ENCODE measurements at places on chromosomes 2 and 18.

DNA sequence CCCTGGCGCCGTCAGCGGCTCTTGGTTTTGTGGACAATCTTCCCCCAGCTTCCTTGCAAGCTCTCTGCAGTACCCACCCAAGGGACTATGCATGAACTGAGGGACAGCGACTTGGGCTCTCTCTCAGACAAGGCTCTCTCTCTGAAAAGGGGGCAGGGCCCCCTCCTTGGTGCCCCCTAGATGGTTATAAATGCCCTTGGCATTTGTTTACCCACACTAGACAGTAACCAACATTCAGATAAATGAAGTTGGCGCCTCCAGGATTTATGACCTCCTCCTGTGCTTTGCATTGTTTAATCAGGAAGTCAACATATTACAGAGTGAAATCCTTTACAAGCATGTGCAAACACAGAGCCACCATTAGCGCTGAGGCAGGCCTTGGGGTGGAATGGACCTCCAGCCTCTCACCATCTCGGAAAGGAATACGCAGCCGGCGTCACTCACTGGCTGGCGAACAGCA, 547.4 kb upstream of the ID2 start:
- no peak for DNase-seq

- DNase-seq, result no peak
These were observed 180.0 kb downstream of the NAPG start for GRCh38 chr18:10705786-10706185.

GRCh38 chr2:60710707-60711106, 45.4 kb upstream of the PAPOLG start:
- DNase-seq, result no peak

- DNase-seq, result no peak
These were observed 120.4 kb downstream of the ACKR3 start for GRCh38 chr2:236689981-236690380.

DNA sequence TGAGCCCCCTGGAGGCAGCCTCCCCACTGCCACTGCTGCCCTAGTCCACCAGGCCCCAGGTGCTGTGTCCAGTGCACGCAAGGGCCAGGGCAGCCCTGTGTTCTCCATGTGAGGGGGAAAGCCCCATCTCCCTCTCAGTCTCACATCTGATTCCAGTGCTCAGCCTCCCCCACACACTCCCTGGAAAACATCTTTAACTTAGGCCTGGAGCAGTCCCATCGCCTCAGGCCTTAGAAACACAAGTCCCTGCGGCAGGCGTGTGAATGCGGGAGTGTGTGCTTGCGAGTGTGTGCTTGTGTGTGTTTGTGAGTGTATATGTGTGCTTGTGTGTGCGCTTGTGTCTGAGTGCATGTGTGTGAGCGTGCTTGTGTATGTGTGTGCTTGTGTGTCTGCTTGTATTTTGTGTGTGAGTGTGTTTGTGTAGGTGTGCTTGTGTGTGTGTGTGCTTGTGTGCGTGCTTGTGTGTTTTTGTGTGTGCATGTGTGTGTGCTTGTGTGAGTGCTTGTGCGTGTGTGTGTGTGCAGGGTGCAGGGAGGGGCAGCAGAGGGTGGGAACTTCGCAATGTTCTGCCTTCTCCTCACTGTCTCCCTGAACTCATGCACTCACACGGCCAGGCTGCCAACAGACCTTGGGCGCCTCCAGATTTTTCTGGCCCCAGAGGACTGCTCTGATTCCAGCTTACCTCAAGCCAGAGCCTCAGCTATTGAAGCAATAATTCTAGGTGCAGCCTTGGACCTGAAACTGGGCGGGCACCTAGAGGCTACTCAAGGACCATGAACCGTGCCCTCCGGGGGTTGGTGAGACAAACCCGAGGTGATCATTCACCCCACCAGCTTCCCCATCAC, 139.6 kb downstream of the CABLES1 start:
- no peak for DNase-seq

DNA sequence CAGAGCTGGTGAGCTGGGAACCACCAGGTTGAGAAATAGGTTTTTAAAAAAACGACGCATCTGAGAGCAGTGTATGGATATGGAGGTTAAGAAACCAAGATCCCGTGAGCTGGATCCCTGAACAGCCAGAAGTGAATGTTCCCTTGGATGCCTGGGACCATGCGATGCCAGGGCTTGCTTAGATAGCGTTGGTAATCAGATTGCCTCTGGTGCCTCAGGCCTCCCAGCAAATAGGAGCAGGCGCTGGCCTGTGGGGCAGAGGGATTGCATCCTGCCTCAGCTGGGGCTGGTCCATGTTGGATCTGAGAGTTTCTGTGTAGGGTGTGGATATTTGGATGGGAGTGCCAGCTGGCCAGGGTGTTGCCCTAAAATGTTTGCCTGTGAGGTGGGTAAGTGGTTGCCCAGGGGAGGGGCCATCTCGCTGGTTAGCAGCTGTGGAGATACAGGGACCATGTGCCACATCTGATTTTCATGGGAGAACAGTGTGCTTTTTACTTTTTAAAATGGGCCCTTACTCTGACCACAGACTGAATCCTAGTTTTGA, 80.8 kb upstream of the MCFD2 start:
- DNase-seq, result no peak

DNA sequence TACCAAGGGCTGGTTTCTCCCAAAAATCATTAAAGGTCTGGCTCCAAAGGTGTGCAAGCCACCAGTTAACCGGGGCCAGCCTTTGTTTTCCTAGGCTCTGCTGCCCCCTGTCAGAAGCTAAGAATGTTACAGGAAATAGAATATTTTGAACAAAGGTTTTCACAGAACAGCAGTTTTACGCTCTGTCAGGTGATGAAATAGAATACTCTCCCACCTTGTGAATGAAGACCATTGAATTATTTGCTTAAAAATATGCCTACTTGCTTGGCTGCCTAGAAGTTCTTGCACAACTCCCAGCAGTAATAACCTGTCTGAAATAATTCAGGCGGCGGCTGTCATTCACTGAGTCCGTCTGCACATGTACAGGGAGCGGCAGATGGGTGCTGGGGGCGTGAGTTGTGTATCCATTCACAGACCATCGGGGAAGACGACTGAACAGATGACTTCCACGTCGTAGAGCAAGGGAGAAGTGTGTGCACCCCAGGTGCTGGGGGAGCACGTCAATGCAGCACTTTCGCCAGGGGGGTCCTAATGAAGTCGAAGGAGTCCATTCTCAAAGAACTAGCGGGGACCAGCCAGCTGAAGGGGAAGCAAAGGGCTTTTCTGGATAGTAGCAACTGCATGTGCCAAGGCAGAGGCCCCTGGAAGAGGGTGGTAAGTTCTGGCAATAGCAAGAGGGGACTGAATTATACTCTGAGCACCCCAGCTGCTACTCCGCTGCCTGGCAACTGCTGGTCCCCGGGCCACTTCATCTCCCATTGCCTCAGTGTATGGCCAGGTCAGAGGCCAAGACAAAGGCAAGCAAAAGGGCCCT, 56.1 kb downstream of the SF3B1 start:
- DNase-seq, result no peak

DNA sequence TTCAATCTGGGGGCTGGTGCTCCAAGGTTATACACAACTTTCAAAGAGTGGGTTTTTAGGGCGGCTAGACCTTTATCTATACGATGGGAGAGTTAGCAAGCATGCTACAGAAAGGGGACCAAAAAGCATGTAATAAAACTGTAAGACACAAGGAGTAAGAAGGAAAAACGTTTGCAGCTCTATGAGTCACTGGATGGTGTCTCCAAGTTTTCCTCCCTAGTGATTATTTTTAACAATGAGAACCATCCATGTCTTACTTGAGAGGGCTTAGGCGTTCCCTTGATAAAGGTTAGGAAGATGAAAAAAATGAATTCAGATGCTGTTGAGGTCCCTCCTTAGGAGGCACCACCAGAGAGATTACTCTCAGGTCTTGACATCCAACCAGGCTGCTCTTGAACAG, 75.9 kb downstream of the HRH4 start:
- no peak for DNase-seq

DNA sequence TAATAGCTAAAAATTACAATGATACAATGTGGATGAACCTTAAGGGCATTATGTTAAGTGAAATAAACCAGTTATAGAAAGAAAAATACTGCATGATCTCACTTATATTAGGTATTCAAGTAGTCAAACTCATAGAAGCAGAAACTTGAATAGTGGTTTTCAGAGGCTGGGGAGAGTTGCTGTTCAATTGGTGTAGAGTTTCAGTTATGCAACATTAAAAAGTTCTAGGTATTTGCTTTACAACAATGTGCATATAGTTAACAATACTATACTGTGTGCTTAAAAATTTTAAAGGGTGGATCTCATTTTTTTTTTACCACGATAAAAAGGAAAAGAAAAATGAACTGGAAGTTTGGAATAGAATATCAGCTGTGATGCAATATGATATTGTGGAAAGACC, 479.1 kb downstream of the SPAG16 start:
- no peak for DNase-seq

GRCh38 chr2:37039580-37039979, 44.6 kb downstream of the HEATR5B start:
- no peak for DNase-seq

GRCh38 chr2:137223722-137224121, 458.4 kb downstream of the THSD7B start:
- no peak for DNase-seq

DNA sequence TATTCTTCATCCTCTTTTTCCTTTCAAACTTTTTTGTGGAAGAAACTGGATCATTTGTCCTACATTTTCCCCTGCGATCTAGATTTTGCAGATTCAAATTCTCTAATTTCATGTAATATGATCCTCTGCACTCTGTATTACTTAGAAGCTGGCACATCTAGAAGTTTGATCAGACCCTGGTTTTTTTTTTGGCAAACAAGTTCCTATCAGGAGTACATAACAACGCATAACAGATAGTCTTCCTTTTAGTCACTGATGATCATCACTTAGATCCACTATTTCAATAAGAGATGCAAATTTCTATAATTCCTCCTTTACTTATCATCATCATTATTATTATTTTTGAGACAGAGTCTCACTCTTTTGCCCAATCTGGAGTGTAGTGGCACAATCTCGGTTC, 117.1 kb downstream of the CDH2 start:
- no peak for DNase-seq

- DNase-seq, result no peak
These were observed 8.6 kb downstream of the OSBPL6 start for GRCh38 chr2:178202927-178203326.

DNA sequence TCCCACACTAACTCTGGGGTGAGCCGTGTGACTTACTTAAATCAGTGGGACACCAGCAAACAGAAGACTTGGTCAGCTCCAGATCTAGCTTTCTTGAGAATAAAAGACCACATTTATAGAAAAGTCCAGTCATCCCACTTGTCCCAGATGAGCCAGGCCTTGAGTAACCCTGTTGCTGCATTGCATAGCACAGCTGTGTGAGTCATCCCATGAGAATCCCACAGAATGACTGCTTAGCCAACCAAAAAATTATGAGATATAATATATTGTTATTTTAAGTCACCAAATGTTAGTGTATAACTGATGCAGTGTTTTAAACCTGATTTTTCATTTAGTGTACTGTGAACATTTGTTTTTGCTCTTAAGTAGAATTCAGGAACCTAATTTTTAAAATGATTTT, 94.2 kb upstream of the FSHR start:
- DNase-seq, result no peak

- no peak for DNase-seq
These were observed 68.4 kb downstream of the MCFD2 start for GRCh38 chr2:46847185-46847710.

- no peak for DNase-seq
These were observed 22.2 kb upstream of the STK25 start for GRCh38 chr2:241530571-241530970.

DNA sequence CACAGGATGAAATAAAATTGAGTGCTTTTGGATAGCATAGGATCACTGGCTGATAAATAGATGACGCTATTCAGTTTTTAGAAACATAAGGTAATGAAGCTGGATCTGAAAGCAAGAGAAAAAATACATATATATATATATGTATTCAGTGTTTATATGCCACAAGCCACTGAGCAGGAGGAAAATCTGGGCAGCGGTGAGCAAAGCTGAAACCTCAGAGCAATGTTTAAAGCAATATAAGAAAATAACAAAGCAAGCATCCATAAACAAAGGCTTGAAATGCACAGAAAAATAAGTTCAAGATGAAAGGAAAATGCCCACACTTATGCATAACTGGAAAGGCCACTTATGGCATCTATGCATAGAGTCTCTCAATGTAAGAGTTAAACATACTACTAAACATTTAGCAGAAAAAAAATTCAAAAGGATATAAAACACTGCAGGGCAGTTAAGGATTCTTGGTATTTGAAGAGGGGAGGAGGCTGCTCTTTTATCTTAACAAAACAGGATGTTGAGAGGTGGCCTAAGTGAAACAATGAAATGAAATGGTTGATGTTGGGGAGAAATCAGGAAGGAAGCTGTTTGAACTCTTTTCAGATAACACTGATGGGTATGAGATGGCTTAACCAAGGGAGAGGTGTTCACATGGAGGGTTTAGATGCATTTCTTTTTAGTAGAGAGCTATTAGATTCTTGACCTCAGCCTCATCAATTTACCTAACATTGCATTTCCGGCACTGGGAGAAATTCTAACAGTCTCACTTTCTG, 129.1 kb downstream of the ARHGAP15 start:
- no peak for DNase-seq

- DNase-seq, result no peak
These were observed 11.2 kb downstream of the CELF4 start for GRCh38 chr18:37554399-37554787.

- DNase-seq, result no peak
These were observed 62.7 kb downstream of the MBP start for GRCh38 chr18:77069931-77070330.

GRCh38 chr2:142037066-142037465, 93.8 kb downstream of the LRP1B start:
- DNase-seq, result no peak

DNA sequence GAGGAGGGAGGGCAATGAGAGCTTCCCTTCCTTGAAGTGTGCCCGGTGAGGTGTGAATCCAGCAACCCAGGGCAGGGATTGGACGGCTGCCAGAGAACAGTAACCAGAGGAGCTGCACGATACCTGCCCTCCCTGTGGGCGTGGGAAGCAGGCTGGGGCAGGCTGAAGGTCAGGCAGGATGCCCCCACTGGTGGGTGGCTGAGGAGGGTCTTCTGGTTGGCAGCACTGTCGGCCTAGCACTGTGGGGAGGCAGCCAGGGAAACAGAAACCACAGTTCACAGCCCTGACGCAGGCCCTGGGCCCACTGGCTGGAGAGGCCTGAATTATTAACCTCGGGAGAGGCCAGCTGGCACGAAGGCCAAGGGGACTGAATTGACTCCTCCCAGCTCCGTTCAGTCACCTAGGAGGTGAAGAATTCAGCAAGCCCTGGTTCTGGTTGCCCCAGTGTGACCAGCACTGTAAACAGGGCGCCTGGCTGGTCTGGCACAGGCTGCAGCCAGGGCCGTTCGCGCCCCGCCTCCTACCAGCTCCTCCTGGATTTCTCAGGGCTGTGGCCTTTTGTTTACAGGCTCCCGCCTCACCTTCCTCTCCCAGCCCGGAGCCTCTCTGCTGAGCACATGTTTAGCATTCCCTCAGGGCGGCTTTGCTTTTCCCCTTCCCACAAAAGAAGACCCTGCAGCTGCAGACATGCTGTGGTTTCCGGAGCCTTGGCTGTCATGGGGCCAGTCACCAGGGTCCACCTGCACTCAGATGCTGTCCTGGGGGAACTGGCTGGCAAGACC, 97.8 kb downstream of the B3GNT2 start:
- DNase-seq, result no peak

- DNase-seq, result no peak
These were observed 649.2 kb downstream of the RNF144A start for GRCh38 chr2:7566382-7566881.
